Fibroblast of mammary gland (primary cell): ENCODE measurements at places on chromosomes 3 and 15.

DNA sequence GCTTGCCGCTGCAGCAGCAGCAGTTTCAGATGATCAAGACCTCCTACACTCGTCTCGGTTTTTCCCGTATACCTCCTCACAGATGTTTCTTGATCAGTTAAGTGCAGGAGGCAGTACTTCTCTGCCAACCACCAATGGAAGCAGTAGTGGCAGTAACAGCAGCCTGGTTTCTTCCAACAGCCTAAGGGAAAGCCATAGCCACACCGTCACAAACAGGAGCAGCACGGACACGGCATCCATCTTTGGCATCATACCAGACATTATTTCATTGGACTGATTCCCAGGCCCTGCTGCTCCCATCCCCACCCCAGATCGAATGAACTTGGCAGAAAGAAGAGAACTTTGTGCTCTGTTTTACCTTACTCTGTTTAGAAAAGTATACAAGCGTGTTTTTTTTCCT lies 17.6 kb downstream of the CALML4 start:
- DNase-seq, result peak; percentile 90

- no peak for DNase-seq
Observed at GRCh38 chr15:78976691-78977090, 31.8 kb upstream of the CTSH start.

- no peak for DNase-seq
Observed at GRCh38 chr3:11349446-11349845, 77.2 kb downstream of the ATG7 start.

- no peak for DNase-seq
Observed at GRCh38 chr3:164186095-164186494, 892.2 kb downstream of the SI start.

- DNase-seq, result no peak
Observed at GRCh38 chr3:16534640-16535262, 21.3 kb upstream of the RFTN1 start.

- DNase-seq, result peak; percentile 75
Observed at GRCh38 chr15:61034678-61035291, 194.3 kb downstream of the RORA start.

DNA sequence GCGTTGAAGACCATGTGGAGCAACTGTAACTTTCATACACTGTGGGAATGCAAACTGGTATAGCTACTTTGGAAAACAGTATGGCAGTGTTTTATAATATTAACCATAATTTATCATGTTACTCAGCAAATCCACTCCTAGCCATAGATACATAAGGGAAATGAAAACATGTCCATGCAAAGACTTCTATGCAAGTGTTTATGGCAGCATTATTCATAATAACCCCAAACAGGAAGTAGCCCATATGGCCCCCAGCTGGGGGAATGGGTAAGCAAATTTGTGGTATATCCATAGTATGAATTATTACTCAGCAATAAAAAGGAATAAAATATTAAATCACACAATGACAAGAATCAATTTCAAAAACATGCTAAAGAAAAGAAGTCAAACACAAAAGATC lies 23.0 kb upstream of the GATA2 start:
- no peak for DNase-seq

DNA sequence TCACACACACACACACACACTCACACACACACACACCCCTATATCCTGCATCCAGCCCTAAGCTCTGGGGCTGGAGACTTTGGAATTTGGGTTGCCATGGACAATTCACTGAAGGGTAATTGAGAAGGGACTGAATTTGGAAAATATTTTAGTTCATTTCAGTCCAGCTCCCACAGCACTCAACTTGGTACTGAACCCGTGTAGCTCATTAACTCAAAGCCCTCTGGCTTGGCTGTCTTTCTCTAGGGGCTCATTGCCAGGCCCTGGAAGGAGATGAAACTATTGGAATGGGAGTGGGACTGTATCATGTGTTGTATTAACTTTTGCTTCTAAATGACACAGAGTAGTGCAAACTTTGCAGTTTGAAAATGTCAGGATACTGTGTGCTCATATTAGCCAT lies 157.3 kb downstream of the EPHB1 start:
- DNase-seq, result no peak
